ENCODE measurements at places on chromosomes 6 and 20. TPM values are rescaled to one million over a fixed set of nuclear protein-coding genes. Genes with fewer than 3 reads are reported as not detected.

The SNX9 gene
- 40.1 TPM for total RNA-seq

The GCNT2 gene
- total RNA-seq: 3.1 TPM

The SLC22A16 gene
- not detected for total RNA-seq

The SLC22A3 gene
- total RNA-seq: not detected

GRCh38 chr20:14984768-14985622 is 647.6 kb upstream of the FLRT3 start:
- no peaks in the 10 kb centered on the region for H3K27me3 ChIP-seq
- no peak overlapping the region for H3K27ac ChIP-seq
- DNase-seq: no peak
- H3K36me3 ChIP-seq: no peaks in the 10 kb centered on the region
- no peaks in the 10 kb centered on the region for H3K4me1 ChIP-seq
- H3K4me3 ChIP-seq: no peak overlapping the region

GRCh38 chr6:90253631-90254030 is 43.0 kb downstream of the BACH2 start:
- H3K27me3 ChIP-seq: no peaks in the 10 kb centered on the region
- no peak for DNase-seq
- H3K36me3 ChIP-seq: peaks cover 38% of the 10 kb centered on the region
- H3K27ac ChIP-seq: no peak overlapping the region
- no peak overlapping the region for H3K4me3 ChIP-seq

- H3K4me3 ChIP-seq: no peak overlapping the region
- H3K4me1 ChIP-seq: no peaks in the 10 kb centered on the region
Observed at GRCh38 chr6:136108361-136108945, 141.7 kb downstream of the MTFR2 start.

GRCh38 chr20:906001-906520 is 10.1 kb downstream of the ANGPT4 start:
- H3K4me3 ChIP-seq: no peak overlapping the region
- H3K36me3 ChIP-seq: no peaks in the 10 kb centered on the region
- H3K27me3 ChIP-seq: no peaks in the 10 kb centered on the region

- no peak overlapping the region for H3K27ac ChIP-seq
- H3K27me3 ChIP-seq: no peaks in the 10 kb centered on the region
- no peak overlapping the region for H3K4me3 ChIP-seq
- H3K4me1 ChIP-seq: peaks cover 4% of the 10 kb centered on the region
- H3K36me3 ChIP-seq: no peaks in the 10 kb centered on the region
Observed at GRCh38 chr6:38271081-38271480, 368.6 kb downstream of the BTBD9 start.

DNA sequence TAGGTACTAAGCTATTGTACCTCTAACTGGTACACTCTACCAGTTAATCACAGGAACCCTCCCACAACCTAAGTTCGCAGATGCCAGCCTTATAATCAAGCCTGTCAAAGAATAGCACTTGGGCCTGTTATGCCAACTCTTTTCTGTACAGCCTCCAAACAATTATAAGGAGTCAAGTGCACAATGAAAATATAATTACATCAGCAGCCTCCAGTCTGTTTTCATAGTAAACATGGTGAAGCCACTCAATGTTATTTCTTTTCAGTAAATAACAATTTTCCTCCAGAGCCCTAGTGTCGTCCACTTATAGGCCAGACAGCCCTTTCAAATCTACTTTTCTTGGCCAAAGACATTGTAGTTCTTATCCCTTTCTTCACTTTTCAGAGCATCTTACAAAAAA is 82.7 kb upstream of the CARMIL1 start:
- no peaks in the 10 kb centered on the region for H3K4me1 ChIP-seq
- H3K36me3 ChIP-seq: no peaks in the 10 kb centered on the region
- H3K4me3 ChIP-seq: no peak overlapping the region
- H3K27me3 ChIP-seq: peaks cover 7% of the 10 kb centered on the region
- DNase-seq: no peak

GRCh38 chr6:90413867-90414266 is 117.2 kb upstream of the BACH2 start:
- H3K27ac ChIP-seq: peak overlapping the region; percentile 97
- peaks cover 86% of the 10 kb centered on the region for H3K4me1 ChIP-seq
- peaks cover 2% of the 10 kb centered on the region for H3K27me3 ChIP-seq
- H3K36me3 ChIP-seq: peaks cover 20% of the 10 kb centered on the region
- peak overlapping the region; percentile 82 for H3K4me3 ChIP-seq
